Pancreas (tissue), 10 donors: ENCODE measurements at places on chromosomes 13 and 19.

GRCh38 chr19:6935618-6936017 is 48.2 kb downstream of the ADGRE1 start:
- no peak overlapping the region for H3K27ac ChIP-seq
- H3K4me1 ChIP-seq, result no peaks in the 10 kb centered on the region
- H3K27me3 ChIP-seq, result no peaks in the 10 kb centered on the region

- no peak for DNase-seq
Measured at GRCh38 chr19:55678121-55678671, 3.2 kb downstream of the EPN1 start.

DNA sequence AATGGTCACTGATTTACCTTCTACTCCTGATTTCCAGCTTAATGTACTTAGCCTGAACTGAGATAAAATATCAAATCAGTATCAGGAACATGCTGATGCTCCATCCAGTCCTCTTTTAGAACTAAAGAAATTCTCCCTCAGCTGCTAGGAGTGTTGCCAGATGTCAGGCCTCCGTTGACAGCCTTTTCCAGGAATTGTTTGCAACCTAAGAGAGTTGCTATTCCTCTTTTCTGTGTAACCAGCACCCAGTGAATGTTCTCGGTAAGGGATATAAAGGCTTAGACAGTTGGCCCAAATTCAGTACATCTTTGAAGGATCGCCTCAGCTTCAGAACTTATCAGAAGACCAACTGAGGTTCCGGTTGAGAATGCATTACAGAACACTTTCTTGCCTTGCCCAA is 559.0 kb downstream of the PCDH17 start:
- H3K27ac ChIP-seq, result no peak overlapping the region
- no peaks in the 10 kb centered on the region for H3K36me3 ChIP-seq
- no peaks in the 10 kb centered on the region for H3K4me1 ChIP-seq
- H3K27me3 ChIP-seq, result no peaks in the 10 kb centered on the region
- no peak for DNase-seq

GRCh38 chr13:98686270-98686669 is 66.2 kb downstream of the SLC15A1 start:
- H3K4me3 ChIP-seq, result no peak overlapping the region
- DNase-seq, result no peak
- H3K36me3 ChIP-seq, result no peaks in the 10 kb centered on the region
- H3K27ac ChIP-seq, result no peak overlapping the region
- no peaks in the 10 kb centered on the region for H3K27me3 ChIP-seq

DNA sequence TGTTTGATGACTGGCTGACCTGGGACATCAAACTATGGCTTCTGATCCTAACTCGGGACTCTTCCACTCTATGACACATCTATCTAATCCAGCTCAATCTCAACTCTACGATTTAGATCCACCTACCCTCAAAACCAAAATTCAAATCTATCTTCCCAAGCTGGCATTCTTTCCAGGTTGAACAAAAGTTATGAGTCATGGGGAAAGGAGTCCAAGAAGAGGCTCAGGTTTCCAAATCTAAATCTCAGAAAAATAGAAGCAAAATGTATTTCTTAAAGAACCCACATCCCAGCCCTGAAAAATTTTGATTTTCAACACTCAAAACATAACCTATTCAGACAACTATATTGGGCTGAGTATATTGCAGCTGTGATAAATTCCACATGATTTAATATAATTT is 143.9 kb upstream of the IPO5 start:
- DNase-seq, result no peak
- no peak overlapping the region for H3K27ac ChIP-seq
- H3K4me3 ChIP-seq, result no peak overlapping the region
- no peaks in the 10 kb centered on the region for H3K4me1 ChIP-seq
- no peaks in the 10 kb centered on the region for H3K27me3 ChIP-seq
- H3K36me3 ChIP-seq, result no peaks in the 10 kb centered on the region

DNA sequence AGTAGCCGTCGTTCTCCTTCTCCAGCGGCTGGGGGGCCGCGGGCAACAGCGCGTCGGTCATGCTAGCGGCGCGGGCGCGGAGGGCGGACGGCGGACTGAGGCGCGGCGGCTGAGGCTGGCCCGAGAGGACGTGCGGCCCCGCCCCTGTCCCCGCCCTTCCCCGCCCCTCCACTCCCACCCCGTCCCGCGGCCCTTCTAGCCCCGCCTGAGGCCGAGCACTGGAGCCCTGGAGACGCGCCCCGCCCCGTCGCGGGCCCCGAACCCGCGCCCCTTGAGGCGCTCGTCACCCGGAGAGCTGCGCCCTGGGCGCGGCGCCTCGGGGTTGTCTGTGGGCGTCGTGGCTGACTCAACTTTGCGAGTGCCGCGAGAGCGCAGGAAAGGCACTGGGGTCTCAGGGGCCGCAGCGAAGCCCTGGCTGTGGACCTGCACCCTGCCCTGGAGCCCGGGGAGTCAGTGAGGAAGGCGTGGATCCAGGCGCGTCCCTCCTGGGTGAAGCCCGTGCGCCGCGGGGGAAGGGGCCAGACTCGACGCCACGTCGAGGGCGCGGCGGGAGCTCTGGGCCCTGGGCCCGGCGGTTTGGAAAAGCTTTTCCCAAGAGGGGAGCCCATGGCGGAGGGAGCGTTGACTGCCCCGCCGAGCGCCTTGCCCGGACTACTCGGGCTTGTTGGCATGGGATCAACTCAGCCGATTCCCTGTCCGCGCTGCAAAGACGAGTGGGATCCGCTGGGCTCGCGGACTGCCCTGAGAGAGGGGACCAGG is at the start of gene RHPN2:
Gene RHPN2, minus strand, starts transcription at position 97 of the 759 bp plus-strand sequence. Its CDS starts 36 bp downstream, at position 61.
- H3K27me3 ChIP-seq, result no peaks in the 10 kb centered on the region
- H3K27ac ChIP-seq, result peak within 1 kb of the TSS; percentile 39
- no peaks in the 10 kb centered on the region for H3K4me1 ChIP-seq
- no peaks in the 10 kb centered on the region for H3K36me3 ChIP-seq

- H3K27me3 ChIP-seq, result no peaks in the 10 kb centered on the region
- no peak for DNase-seq
- H3K4me3 ChIP-seq, result no peak overlapping the region
- H3K4me1 ChIP-seq, result no peaks in the 10 kb centered on the region
- no peaks in the 10 kb centered on the region for H3K36me3 ChIP-seq
- no peak overlapping the region for H3K27ac ChIP-seq
Measured at GRCh38 chr13:109160357-109160756, 530.9 kb downstream of the MYO16 start.

DNA sequence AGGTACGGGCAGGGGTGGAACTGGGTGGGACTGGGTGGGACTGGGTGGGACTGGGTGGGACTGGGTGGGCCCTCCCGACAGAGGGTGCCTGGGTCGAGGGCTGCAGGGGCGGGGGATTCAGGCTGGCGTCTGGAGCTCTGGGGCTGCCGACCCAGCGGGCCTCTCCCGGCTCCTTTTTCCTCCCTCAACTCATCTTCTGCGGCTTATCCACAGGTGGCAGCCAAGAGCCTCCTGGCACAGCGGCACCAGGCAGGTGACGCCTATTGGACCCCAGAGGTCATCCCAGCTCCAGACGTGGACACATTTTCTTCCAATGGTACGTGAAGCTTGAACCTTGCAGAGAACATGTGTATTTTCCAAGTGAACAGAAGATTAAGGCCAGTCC is 533 bp downstream of the ZNF544 start:
- no peaks in the 10 kb centered on the region for H3K4me1 ChIP-seq
- DNase-seq, result no peak
- no peaks in the 10 kb centered on the region for H3K36me3 ChIP-seq

GRCh38 chr19:38929929-38930775 is at the start of gene SARS2:
SARS2 (minus strand) TSS chr19:38930763; CDS start chr19:38930736, 27 bp downstream.
- peaks cover 13% of the 10 kb centered on the region for H3K4me1 ChIP-seq
- H3K27ac ChIP-seq, result peak within 1 kb of the TSS; percentile 93
- H3K27me3 ChIP-seq, result no peaks in the 10 kb centered on the region
- H3K36me3 ChIP-seq, result peaks cover 10% of the 10 kb centered on the region

GRCh38 chr13:23570099-23570920 is at the start of gene TNFRSF19:
TNFRSF19 (plus strand) TSS chr13:23570412; CDS start chr13:23590184, 19,772 bp downstream.
- H3K4me1 ChIP-seq, result no peaks in the 10 kb centered on the region
- no peak for DNase-seq
- H3K27ac ChIP-seq, result no peak within 1 kb of the TSS
- no peak within 1 kb of the TSS for H3K4me3 ChIP-seq
- H3K27me3 ChIP-seq, result peaks cover 9% of the 10 kb centered on the region
- H3K36me3 ChIP-seq, result no peaks in the 10 kb centered on the region

GRCh38 chr19:8398311-8398771 is 8.2 kb downstream of the RAB11B start:
- peaks cover 1% of the 10 kb centered on the region for H3K36me3 ChIP-seq
- DNase-seq, result no peak
- H3K27me3 ChIP-seq, result no peaks in the 10 kb centered on the region
- no peak overlapping the region for H3K4me3 ChIP-seq
- peaks cover 28% of the 10 kb centered on the region for H3K4me1 ChIP-seq

DNA sequence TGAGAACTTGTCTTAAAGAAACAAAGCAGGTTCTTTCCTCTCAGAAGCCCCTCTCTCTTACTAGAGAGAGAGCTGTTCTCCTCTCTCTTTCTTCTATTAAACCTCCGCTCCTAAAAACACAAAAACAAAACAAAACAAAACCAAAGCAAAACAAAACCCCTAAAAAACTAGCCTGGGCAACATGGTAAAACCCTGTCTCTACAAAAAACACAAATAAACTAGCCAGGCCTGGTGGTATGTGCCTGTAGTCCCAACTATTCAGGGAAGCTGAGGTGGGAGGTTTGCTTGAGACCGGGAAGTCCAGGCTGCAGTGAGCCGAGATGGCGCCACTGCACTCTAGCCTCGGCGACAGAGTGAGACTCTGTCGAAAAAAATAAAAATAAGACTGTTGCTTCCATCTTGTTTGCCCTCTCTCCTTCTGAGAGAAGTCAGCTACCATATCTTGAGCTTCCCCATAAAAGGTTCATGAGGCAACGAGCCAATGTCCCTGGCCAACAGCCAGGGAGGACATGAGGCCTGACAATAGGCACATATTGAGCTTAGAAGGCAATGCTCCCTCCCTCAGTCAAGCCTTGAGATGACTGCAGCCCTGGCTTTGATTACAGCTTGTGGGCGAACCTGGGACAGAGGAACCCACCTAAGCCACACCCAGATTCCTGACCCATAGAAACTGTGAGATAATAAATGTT is 17.5 kb upstream of the FLT3 start:
- no peak overlapping the region for H3K27ac ChIP-seq
- no peaks in the 10 kb centered on the region for H3K36me3 ChIP-seq
- H3K4me3 ChIP-seq, result no peak overlapping the region
- H3K4me1 ChIP-seq, result no peaks in the 10 kb centered on the region

- H3K4me1 ChIP-seq, result peaks cover 8% of the 10 kb centered on the region
- peak overlapping the region; percentile 80 for H3K27ac ChIP-seq
- H3K27me3 ChIP-seq, result no peaks in the 10 kb centered on the region
- no peak overlapping the region for H3K4me3 ChIP-seq
- no peak for DNase-seq
- H3K36me3 ChIP-seq, result peaks cover 3% of the 10 kb centered on the region
Measured at GRCh38 chr19:38693380-38694223, 46.2 kb downstream of the ACTN4 start.

- H3K36me3 ChIP-seq, result no peaks in the 10 kb centered on the region
- DNase-seq, result no peak
- H3K27ac ChIP-seq, result no peak overlapping the region
Measured at GRCh38 chr19:17641181-17641580, 47.0 kb downstream of the UNC13A start.

- no peak for DNase-seq
- no peak overlapping the region for H3K4me3 ChIP-seq
- H3K4me1 ChIP-seq, result no peaks in the 10 kb centered on the region
- peaks cover 16% of the 10 kb centered on the region for H3K27me3 ChIP-seq
Measured at GRCh38 chr13:52847682-52848432, 583 bp downstream of the PCDH8 start.

DNA sequence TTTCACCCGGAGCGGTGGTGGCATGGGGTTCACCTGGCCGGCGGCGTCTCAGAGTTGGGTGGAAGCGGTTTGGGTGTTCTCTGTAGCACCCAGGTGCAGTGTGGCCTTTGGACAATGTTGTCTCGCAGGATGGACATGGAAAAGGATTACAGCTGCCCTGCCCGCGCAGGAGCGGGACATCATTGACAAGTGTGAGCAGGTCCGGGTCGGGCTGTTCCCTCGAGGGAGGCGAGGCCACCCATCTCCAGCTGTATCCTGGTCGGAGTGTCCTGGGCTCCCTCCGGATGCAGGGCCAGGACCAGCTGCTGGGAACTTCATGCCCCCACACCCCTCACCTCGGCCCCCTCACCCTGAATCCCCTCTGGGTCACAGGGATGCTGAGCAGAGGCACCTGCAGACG is 7.8 kb upstream of the ZNF14 start:
- H3K4me3 ChIP-seq, result no peak overlapping the region
- no peak overlapping the region for H3K27ac ChIP-seq
- H3K36me3 ChIP-seq, result no peaks in the 10 kb centered on the region
- no peaks in the 10 kb centered on the region for H3K27me3 ChIP-seq

DNA sequence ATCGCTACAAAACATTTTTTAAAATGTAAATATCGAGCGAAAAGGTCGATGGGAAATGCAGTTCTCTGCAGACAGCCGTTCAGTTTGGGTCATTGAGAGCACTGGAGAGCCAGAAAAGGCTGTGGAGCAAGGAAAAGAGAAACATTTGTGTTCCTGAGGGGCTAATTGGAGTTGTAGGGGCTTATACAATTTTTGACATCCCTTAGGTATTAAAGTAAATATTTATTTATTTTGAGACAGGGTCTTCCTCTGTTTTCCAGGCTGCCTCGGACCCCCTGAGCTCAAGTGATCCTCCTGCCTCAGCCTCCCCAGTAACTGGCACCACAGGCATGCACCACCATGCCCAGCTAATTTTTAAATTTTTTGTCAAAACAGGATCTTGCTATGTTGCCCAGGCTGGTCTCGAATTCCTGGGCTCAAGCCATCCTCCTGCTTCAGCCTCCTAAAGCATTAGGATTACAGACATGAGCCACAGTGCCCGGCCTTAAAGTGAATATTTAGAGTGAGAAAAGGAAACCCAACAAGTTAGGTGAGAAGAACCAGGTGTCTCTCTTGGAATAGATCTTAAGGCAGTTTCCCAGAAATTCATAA is 825 bp upstream of the YIF1B start:
- no peaks in the 10 kb centered on the region for H3K36me3 ChIP-seq
- no peaks in the 10 kb centered on the region for H3K27me3 ChIP-seq
- peak overlapping the region; percentile 70 for H3K27ac ChIP-seq
- H3K4me3 ChIP-seq, result peak overlapping the region; percentile 71
- no peak for DNase-seq
- H3K4me1 ChIP-seq, result peaks cover 3% of the 10 kb centered on the region

GRCh38 chr13:27942972-27943371 is 23.2 kb downstream of the PDX1 start:
- H3K4me3 ChIP-seq, result no peak overlapping the region
- H3K27ac ChIP-seq, result no peak overlapping the region
- H3K4me1 ChIP-seq, result no peaks in the 10 kb centered on the region

DNA sequence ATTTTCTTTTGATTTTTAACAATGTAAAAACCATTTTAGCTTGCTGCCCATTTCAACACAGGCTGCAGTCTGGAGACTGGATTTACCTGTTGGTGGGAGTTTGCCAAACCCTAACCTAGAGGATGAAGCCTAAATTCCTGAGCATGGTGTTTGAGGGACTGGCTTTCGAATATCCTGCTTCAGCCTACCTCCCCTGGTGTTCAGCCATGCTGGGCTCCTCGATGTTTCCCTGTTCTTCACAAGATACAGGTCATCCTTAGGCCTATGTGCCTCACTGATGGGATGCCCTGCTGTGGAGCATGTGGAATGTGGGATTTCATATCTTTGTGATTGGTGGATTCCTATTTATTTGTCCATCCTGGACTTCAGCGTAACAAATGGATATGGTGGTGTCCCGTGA is 20.4 kb upstream of the ERCC5 start:
- H3K4me3 ChIP-seq, result no peak overlapping the region
- peaks cover 6% of the 10 kb centered on the region for H3K36me3 ChIP-seq
- DNase-seq, result no peak
